ENCODE measurements at places on chromosomes 7 and 10.

GRCh38 chr7:1569440-1569832, 396 bp downstream of the PSMG3 start:
- no peak for DNase-seq

DNA sequence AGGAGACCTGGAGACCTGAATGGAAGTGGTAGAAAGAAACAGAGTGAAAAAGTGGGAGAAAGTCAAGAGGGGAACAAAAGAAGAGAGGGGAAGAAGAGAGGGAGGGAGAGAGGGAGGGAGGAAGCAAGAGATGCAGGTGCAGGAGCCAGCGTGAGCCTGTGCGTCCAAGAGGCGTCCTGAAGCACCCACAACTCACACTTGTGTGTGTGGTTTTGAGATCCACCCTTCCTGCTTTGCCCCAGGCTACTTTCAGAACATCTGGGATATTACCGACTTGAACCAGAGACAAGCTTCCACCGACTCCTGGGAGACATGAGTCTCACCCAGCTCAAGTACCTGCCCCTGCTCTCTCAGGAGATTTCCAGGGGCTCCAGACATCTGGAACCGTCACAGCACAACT, 9.8 kb downstream of the AFAP1L2 start:
- no peak for DNase-seq

DNA sequence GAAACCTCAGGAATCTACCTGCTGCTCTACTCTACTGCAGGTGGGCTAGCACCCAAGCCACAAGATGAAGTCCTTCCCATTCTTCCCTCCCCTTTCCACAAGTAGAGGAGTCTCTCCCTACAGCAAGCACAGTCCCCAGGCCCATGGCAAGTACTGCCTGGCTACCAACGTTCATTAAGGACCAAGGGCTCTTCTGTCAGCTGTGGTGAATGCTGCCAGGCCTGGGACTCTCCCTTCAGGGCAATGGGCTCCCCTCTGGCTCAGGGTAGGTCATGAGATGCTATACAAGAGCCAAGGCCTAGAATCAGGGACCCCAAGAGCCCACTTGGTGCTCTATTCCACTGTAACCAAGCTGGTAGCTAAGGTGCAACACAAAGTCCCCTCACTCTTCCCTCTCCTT, 39.8 kb downstream of the SNX13 start:
- DNase-seq, result no peak

GRCh38 chr10:51109801-51110533, 35.7 kb downstream of the PRKG1 start:
- no peak for DNase-seq

- DNase-seq, result no peak
These were observed 4.7 kb upstream of the PKD2L1 start for GRCh38 chr10:100334762-100335161.

DNA sequence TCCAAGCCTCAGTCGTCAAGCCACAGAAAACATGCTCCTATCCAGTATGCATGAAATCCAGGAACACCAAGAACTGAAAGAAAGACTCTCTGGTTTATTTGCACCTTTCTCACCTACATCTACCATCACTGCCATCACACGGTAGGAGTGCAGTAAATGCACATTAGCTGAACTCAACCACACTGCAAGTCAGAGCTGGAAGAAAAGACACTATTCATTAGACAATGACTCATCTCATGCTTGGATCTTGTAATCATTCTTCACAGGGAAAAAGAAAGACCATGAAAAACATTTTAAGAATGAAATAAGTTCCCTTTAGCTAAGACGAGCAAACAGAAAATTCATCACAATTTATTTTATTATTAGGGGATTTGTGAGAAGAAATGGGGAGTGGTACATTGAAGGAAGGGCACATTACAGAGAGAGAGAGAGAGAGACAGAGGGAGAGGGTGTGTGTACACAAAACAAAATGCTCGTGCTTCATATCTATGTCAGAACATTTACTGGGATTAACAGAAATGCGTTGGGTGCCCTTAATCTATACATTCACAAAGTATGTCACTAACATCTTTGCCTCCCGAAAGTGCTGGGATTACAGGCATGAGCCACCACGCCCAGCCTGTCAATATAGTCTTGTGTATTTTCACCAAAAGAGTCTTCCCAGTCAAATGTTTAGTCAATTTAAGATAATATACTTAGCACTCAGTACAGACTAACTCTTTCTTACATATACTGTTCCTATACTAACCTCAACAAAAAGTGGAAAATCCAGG, 324.9 kb downstream of the PARD3 start:
- DNase-seq, result peak; percentile 67

- no peak for DNase-seq
These were observed 34.3 kb downstream of the TPST1 start for GRCh38 chr7:66239467-66239856.

DNA sequence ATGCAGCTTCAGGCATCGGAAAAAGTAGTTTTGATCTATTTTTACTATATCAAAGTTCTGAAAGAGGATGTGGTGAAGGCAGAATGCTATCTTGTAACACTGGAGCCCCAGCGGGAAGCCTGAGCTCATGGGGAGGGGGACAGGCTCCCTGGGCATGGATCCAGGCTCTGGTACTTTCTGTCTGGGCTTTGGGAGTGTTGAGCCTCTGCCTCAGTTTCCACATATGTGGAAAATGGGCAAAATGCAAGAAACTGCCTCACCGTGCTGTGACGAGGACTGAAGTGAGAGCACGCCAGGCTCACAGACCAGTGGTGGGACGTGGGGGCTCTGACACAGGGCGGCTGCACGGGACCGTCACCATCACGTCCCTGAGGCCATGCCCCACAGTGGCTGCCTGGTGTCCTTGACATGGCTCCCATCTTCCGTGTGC, 182.9 kb upstream of the SHH start:
- no peak for DNase-seq

DNA sequence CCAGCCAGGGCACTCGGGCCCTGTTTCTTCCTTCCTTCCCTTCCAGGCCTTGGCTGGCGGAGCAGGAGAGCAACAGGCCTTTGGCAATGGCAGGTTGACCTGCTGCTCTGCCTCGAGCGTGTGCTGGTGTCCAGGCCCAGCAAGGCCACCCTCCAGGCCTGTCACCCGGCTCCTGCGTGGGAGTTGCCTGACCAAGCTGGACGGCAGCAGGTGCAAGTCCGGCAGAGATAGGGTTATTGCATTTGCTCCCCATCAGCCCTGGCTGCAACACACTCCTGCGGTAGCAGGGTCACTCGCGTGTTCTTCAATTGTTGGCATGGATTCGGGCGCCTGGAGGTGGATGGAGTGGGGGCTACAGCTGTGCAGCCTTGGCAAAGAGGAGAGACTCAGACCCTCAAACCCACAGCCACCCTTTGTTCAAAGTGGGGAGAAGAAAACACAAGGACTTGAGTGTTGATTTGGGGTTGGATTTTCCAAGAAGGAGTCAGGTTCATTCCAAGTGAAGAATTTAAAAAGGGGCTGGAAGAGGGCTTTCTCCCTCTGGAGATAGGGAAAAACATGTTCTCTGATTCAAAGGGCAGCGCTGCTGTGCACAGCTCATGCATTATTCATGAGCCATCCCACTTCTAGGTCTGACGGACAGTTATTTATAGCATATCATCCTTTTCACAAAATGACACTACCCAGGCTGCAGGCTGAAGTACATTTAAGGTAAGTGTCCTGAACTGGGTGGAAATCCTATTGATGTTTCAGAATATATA, 64.2 kb upstream of the PITRM1 start:
- DNase-seq, result no peak

- no peak for DNase-seq
These were observed 1.8 kb upstream of the DLX6 start for GRCh38 chr7:97003262-97004246.

- no peak for DNase-seq
These were observed 32.4 kb upstream of the LBX1 start for GRCh38 chr10:101261702-101262101.

- no peak for DNase-seq
These were observed 35.7 kb downstream of the RNF32 start for GRCh38 chr7:156676263-156676662.

DNA sequence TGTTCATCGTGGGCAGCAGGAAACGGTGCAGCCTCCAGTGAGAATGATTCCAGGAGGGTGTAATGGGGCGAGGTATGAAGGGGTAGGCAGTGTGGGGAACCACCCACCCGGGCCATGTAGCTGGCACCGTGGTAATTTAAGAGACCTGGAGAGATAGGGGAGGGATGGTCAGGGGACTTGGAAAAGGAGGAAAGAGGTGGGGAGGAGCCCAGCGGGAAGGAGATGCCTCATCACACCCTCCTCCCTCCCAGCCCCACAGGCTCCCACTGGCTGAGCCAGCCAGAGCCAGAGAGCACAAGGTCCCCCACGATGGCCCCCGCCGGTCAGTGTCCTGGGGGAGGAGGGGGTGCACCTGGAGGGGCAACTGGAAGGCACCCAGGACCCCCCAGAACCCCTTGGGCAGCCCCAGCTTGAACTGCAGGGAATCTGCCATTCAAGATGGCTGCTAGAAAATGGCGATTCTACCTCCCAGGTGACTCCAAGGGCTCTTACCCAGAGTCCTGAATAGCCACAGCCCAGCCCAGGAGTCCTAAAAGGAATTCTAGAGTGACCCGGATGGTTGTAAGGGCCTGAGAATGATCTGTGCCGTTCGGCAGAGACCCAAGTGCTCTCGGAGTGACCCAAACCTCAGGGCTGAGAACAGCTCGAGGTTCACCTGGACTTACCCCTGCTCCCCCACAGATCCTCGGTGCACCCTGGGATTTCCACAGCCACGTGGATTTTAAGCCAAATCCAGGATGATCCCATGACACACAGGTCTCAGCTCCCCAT, 28.8 kb downstream of the CALML3 start:
- no peak for DNase-seq

- DNase-seq, result no peak
These were observed 534.2 kb upstream of the ZWINT start for GRCh38 chr10:56895306-56895705.

DNA sequence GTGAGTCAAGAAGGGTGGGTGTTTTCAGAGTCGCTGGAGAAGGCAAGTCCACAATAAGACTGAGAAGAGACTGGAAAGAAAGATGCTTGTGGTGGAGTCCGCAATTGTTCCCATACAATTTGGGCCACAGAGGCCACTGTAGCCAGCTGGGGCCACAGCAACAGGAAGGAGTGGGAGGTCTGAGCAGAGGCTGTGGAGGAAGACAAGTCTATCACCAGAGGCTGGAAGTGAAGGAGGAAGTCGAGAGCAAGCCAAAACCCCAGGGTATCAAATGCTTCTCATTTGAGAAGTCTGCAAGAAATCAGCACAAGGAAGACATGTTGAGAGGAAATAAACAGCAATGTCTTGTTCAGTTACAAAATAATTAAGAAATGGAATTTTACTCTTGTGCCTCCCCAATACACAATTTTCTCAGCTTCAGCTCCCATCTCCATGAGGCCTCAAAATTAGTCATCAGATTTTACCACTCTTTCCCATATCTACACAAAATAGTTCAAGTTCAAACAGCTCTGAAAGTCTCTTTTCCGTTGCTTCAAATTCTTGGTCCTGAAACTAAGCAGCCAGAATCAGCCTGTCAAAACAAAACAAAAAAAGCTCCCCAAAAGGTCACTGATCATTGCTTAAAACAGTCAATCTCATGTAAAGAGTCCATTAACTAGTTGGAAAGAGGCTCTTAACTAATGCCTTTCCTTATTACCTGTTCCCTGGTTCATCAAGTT, 31.6 kb downstream of the SLC16A12 start:
- DNase-seq, result no peak

DNA sequence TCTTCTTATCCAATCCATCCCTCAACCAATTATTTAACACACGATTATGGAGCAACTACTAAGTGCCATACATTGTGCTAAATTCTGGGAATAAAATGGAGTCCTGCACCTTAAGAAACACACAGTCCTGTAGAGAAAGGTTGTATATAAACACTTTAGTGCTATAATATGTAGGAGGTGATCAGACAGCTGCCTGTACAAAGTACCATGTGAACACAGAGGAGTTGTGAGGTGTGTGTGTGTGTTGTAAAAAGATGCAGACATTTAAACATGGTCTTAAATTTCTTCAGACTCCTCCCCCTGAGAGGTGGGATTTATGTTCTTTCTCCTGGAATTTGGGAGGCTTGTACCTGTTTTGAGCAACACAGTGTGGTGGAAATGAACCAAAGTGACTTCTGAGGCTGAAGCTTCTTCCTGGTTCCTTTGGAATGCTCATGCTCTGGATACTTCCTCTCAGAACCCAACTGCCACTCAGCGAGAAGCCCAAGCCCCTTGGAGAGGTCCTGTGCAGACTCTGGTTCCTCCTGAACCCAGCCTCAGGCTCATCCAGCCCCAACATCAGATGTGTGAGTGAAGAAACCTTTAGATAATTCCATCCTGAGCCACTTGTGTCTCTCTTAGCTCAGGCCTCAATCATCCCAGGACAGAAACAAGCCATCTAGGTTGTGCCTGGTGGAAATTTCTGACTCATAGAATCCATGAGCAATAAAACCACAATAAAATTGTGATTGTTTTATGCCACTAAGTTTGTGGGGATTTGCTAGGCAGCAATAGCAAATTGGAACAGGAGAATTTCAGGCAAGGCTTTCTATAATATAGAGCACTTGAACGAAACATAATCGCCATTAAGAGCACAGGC, 161.2 kb upstream of the FAM3C start:
- no peak for DNase-seq

GRCh38 chr7:37550426-37550825, 101.8 kb upstream of the ELMO1 start:
- no peak for DNase-seq

DNA sequence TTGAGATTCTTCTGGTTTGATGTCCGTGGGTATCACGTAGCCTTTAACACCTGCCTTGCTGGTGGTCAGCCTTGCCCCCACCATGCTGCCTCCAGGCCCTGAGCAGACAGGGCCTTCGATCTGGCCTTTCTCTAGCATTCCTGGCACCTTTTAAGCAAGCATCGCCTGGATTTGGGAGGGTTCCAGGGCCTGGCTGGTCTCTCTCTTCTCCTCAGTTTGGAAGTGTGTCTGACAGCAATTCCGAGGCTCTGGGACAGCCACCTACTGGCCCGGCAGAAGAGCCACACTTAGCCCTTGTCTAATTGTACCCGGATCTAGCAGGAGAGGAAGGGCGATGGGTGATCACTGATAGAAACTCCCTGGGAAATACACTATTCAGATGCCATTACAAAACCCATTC, 441.3 kb upstream of the MKI67 start:
- no peak for DNase-seq

DNA sequence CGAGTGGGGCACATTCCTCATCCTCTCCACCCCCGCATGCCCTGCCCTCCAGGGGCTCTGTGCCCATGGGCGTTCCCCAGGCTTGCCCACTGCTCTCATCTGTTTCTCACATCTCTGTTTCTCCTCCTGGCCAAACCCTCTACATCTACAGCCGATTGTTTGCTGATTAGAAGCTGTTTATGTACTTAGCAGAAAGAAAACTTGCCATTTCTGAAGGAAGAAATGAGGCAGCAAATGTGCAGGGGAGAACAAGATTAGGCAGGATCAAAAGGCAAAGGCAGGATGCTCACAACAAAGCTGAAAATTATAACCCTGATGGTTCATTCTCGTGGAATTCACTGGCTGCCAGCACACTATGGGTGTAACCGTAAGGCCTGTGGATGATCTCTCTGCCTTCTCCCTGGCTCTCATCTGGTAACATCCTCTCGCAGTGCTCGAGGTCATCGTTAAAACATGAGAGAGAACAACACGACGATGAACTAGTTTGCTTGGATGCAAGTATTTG, 111.6 kb upstream of the KLF14 start:
- DNase-seq, result no peak

- no peak for DNase-seq
These were observed 7.1 kb upstream of the IL2RA start for GRCh38 chr10:6069081-6069931.

Measured in Caki2 (cell line).